Suprapubic skin (tissue), 4 donors: ENCODE measurements at places on chromosomes 16 and 17. TPM values are rescaled to one million over a fixed set of nuclear protein-coding genes. Genes with fewer than 3 reads are reported as not detected.

- H3K4me1 ChIP-seq = peaks cover 23% of the 10 kb centered on the region
- no peaks in the 10 kb centered on the region for H3K36me3 ChIP-seq
- H3K4me3 ChIP-seq = no peak overlapping the region
- no peaks in the 10 kb centered on the region for H3K27me3 ChIP-seq
- no peak overlapping the region for H3K27ac ChIP-seq
These were observed 42.5 kb downstream of the MYH3 start for GRCh38 chr17:10614536-10615155.

GRCh38 chr17:3526491-3526890 lies 31.1 kb downstream of the TRPV3 start:
- peaks cover 10% of the 10 kb centered on the region for H3K4me1 ChIP-seq
- H3K36me3 ChIP-seq = peaks cover 4% of the 10 kb centered on the region
- no peak overlapping the region for H3K27ac ChIP-seq
- DNase-seq = peak; percentile 44

The MEAK7 gene
- 11.0 TPM for total RNA-seq

The SLC5A11 gene
- 0.55 TPM for total RNA-seq

DNA sequence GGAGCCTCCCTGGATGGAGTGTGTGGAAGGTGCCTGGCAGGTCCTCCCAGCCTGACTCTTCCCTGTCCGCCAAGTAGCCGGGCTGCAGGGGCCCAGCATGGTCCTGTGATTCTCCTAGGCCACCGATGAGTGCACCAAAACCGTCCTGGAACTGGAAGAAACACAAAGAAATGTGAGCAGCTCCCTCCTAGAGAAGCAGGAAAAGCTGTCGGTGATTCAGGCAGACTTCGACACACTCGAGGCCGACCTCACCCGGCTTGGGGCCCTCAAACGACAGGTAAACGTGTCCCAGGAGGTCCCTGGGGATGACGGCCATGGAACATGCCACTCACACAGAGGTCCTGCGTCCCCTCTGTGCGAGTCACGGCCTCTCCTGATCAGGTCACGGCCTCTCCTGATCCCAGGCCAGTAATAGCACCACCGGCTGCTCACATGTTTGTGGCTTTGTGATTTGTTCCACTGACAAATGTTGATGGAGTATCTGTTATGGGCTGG lies 4.2 kb upstream of the GAA start:
- no peaks in the 10 kb centered on the region for H3K27me3 ChIP-seq
- H3K4me1 ChIP-seq = peaks cover 12% of the 10 kb centered on the region
- no peak for DNase-seq
- H3K27ac ChIP-seq = no peak overlapping the region
- H3K4me3 ChIP-seq = no peak overlapping the region

- H3K27ac ChIP-seq = no peak overlapping the region
- DNase-seq = no peak
- no peak overlapping the region for H3K4me3 ChIP-seq
- peaks cover 60% of the 10 kb centered on the region for H3K4me1 ChIP-seq
- no peaks in the 10 kb centered on the region for H3K27me3 ChIP-seq
These were observed 7.3 kb downstream of the GSE1 start for GRCh38 chr16:85620374-85620773.

GRCh38 chr17:57577751-57578607 lies 167.1 kb downstream of the CCDC182 start:
- H3K27ac ChIP-seq = no peak overlapping the region
- peak overlapping the region; percentile 30 for H3K4me3 ChIP-seq
- no peaks in the 10 kb centered on the region for H3K27me3 ChIP-seq
- DNase-seq = no peak
- H3K4me1 ChIP-seq = peaks cover 14% of the 10 kb centered on the region

DNA sequence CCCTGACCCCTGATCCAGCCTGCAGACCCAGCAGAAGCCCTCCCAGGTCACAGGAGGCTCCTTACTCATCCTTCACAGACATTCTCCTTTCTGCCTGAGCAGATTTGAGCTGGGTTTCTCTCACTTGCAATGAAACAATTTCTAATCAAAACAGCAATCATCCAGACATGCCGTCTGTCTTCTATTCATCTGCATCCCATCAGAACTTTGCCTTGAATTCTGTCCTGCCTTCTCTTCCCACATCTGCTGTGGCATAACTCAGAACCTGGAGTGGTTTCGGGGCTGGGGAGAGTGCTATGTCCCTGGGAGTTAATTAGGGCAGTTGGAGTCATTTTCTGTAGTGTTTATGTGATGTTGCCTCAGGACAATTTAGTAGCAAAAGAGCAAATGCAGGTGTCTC lies 278.6 kb downstream of the CBLN1 start:
- DNase-seq = no peak
- no peak overlapping the region for H3K27ac ChIP-seq
- no peak overlapping the region for H3K4me3 ChIP-seq
- no peaks in the 10 kb centered on the region for H3K27me3 ChIP-seq

The HNF1B gene
- not detected for total RNA-seq

The CD7 gene
- total RNA-seq = 1.6 TPM

DNA sequence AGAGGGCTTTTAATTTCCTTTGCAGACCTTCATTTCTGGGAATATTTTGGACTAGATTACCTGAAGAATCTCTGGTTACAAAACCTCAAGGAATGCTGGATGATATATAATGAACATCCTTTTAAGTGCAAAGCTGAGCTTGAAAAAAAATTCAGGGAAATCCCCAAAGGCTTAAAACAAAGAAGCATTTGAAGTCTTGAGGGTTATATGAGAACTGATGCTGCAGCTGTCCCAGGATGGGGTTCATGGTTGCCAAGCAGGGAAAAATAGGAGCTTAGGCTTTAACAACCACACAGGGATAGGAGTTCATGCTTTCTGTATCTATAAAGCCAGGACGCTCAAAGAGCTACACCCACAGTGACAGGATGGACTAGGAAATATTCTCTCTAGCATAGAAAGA lies 150.4 kb upstream of the IRX5 start:
- no peaks in the 10 kb centered on the region for H3K27me3 ChIP-seq
- no peaks in the 10 kb centered on the region for H3K4me1 ChIP-seq
- H3K4me3 ChIP-seq = no peak overlapping the region
- DNase-seq = no peak
- H3K27ac ChIP-seq = no peak overlapping the region
- no peaks in the 10 kb centered on the region for H3K36me3 ChIP-seq

DNA sequence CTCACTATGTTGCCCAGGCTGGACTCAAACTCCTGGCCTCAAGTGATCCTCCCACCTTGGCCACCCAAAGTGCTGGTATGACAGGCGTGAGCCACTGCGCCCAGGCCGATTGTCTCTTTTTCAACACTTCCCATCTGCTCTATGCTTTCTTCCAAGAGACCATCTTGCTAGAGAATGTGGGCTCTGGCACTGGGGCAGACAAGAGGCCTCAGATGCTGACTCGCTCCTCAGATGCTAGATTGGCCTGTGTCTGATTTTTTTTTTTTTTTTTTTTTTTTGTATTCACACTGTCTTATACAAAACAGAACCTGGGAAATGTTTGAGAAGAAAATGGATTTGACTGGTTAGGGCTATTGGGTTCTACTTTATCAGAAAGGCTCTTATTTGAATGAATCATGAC lies 58.2 kb downstream of the CYB5D2 start:
- DNase-seq = no peak
- peaks cover 10% of the 10 kb centered on the region for H3K4me1 ChIP-seq
- H3K36me3 ChIP-seq = peaks cover 31% of the 10 kb centered on the region
- no peak overlapping the region for H3K4me3 ChIP-seq

DNA sequence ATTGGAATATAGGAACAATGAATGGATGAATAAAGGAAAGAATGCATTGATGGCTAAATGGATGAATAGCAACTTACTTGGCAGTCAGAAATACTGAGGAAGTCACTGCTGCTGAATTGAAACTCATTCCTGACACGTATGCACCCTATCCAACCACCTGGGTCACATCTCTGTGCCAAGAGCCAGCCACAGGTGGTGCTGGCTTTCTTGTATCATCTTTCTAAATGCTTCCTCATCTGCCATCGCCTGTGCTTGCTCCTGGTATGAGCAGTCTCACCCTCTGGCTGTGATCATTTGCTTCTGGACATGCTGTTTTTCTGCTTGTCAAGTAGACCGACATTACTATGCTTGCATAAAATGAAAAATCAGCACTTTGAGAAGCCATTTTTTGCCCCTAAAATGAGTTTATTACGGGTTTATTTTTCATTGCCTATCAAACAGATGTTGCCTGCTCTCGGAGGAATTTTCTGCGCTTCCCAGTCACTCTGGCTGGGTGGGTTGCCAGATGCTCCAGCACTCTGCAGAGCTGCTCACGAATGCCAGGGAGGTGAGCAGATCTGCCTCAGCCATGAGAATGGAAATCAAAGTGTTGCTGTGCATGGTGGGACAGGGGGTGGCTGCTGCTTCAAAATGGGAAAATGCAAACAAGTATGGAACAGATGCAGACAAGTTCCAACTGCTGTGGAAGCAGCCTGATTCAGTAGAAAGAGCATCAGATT lies 1349.6 kb upstream of the CDH8 start:
- no peak for DNase-seq
- H3K4me1 ChIP-seq = no peaks in the 10 kb centered on the region
- H3K4me3 ChIP-seq = no peak overlapping the region
- H3K36me3 ChIP-seq = no peaks in the 10 kb centered on the region
- H3K27me3 ChIP-seq = no peaks in the 10 kb centered on the region

GRCh38 chr17:61481421-61481820 lies 29.2 kb downstream of the TBX4 start:
- no peaks in the 10 kb centered on the region for H3K4me1 ChIP-seq
- DNase-seq = no peak
- peaks cover 14% of the 10 kb centered on the region for H3K27me3 ChIP-seq

- H3K36me3 ChIP-seq = no peaks in the 10 kb centered on the region
- peaks cover 41% of the 10 kb centered on the region for H3K27me3 ChIP-seq
- H3K4me1 ChIP-seq = peaks cover 5% of the 10 kb centered on the region
- H3K27ac ChIP-seq = no peak overlapping the region
These were observed 621 bp downstream of the ARHGEF15 start for GRCh38 chr17:8310601-8311123.
